Lower lobe of right lung (tissue), 2 donors: ENCODE measurements at places on chromosomes 3 and 15. TPM values are rescaled to one million over a fixed set of nuclear protein-coding genes. Genes with fewer than 3 reads are reported as not detected.

The FRMD5 gene
- total RNA-seq, result 0.12 TPM

The KNG1 gene
- not detected for total RNA-seq

The MANF gene
- 59.8 TPM for total RNA-seq

The PDZRN3 gene
- total RNA-seq, result 16.0 TPM

The SPESP1 gene
- 2.0 TPM for total RNA-seq

The RAB6B gene
- total RNA-seq, result 5.5 TPM

The MOBP gene
- 0.18 TPM for total RNA-seq

The SI gene
- total RNA-seq, result not detected

The TM4SF18 gene
- total RNA-seq, result 6.5 TPM

The TLR9 gene
- total RNA-seq, result 1.0 TPM

The SLC24A1 gene
- total RNA-seq, result 11.4 TPM

The MST1R gene
- total RNA-seq, result 27.3 TPM

The WDR93 gene
- total RNA-seq, result 1.2 TPM

The BFSP2 gene
- total RNA-seq, result not detected

The CCRL2 gene
- 23.5 TPM for total RNA-seq

The NANOGP8 gene
- total RNA-seq, result 0.59 TPM

The IQCH gene
- 2.3 TPM for total RNA-seq

The SLC49A4 gene
- total RNA-seq, result 14.9 TPM

The IL5RA gene
- total RNA-seq, result 5.6 TPM

The OR5K2 gene
- not detected for total RNA-seq

The GOLGA8G gene
- not detected for total RNA-seq

The PDHB gene
- total RNA-seq, result 47.7 TPM

The SEMA5B gene
- total RNA-seq, result 0.71 TPM

The CHAC1 gene
- total RNA-seq, result 1.8 TPM

The HYAL3 gene
- 4.0 TPM for total RNA-seq

The SST gene
- total RNA-seq, result not detected
